ENCODE measurements at places on chromosomes 2 and 18.

- no peak for DNase-seq
These were observed 31.1 kb downstream of the SPAG16 start for GRCh38 chr2:213315168-213315876.

DNA sequence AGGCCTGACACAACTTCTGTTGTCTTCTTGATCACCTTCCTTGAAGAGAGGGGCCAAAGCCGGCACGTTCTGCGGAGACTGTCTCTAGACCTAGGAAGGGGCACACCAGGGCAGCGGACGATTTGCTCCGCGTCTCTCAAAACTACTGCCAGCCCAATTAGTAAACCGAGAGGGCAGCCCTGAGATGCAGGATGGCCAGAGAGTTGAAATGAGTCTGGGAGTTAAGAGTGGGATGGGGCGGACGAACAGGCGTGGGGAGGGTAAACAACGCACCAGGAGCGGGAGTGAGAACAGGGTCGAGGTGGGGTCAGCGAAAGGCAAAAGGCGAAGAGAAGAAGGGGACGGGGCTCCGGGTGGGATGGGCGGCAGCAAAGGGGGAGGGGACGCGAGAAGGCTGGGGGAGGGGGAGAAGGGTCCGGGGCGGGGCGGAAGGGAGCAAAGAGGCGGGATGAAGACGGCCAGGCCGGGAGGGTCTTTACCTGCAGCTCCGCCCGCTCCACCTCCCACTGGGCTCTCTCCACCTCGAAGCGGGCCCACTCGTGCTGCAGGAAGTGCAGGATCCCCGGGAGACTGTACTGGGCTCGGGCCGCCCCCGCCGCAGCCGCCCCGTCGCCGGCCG lies 476 bp downstream of the STRN start:
- DNase-seq, result no peak

DNA sequence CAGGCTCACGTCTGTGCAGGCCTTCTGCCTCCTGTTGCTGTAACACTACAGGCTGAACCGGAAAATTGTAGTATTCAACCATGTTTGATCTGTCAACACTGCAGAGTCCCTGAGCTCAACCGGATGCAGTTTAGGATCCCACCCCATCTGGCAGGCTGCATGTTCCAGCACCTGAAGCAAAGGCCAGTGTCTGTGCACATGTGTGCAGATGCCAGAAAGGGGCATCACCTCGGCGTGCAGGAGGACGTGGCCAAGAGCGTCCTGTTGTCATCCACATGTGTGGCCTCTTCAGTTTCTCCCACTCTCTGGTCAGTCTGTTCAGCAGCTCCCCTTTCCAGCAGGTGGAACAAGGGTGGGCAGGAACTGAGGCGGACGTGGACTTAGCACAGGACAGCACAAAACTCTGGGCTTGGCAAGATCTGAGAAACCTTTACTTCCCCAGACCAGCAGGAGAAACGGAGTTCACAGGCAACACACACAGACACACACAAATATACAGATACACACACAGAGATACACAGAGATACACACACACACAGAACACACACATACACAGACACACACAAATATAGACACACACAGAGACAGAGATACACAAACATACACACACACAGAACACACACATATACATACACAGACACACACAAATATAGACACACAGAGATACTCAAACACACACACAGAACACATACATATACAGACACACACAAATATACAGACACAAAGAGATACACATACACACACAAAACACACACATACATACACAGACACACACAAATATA lies 111.3 kb downstream of the NDUFA10 start:
- DNase-seq, result no peak

- DNase-seq, result no peak
These were observed 869.2 kb downstream of the BCL11A start for GRCh38 chr2:59684116-59684770.

DNA sequence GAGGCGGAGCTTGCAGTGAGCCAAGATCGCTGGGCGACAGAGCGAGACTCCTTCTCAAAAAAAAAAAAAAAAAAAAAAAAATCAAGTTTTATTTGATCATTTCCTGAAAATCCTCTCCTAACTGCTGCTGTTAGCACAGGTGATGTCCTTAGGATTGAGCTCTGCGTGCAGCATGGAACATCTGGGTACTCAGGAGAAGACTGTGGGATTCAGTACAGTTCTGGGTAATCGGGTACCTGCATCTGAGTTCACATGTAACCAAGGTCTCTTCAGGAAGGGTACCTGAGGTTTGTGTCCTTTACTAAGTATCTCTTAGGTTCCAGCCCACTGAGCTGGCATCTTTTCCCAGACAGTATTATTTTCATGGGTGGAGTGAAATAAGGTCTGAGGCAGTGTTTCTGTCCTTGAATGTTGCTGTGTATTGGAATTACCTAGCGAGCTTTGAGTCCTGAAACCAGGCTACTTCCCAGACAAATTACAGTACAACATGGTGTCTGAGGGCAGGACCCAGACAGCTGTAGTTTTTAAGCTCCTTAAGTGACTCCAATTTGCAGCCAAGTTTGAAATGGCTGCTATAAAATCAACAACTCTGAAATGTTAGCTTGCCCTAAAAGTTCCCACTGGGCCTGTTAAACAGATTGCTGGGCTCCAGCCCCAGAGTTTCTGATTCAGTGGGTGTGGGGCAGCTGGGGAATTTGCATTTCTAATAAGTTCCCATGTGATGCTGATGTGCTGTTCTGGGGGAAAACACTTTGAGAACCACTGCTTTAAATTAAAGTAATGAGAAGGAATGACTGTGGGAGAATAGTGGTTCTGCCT lies 120.5 kb downstream of the PMAIP1 start:
- DNase-seq, result no peak

GRCh38 chr2:194203898-194204297 lies 1453.1 kb upstream of the SLC39A10 start:
- peak; percentile 1 for DNase-seq

DNA sequence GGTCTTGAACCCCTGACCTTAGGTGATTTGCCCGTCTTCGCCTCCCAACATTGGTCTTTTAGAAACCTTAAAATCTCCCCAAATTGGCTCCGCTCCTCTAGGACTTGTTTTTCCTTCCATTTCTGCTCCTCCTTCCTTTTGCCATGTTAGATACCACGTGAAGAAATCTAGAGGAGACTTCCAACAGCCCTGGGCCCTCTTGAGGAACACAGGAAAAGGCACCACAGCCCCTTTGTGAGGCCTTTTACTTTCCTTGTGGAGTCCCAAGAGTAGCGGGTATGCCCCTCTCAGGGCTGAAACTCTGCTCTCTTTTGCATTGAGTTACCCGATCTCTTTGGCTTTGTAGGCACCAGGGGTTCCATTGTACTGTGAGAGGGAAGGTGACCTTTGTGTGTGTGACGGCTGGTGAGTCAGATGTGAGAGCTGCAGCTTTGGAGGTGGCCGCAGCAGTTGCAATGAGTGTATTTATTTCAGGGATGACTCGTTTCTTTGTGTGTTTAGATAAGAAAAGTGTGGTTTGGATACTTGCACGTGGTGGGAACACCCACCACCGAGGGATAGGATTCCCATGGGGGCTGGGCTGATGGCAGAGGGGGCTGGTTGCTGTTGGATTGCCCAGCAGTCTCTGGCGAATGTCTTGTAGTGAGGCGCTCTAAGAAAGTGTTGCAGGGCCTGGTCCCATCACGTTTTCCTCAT lies 218.4 kb upstream of the HS6ST1 start:
- DNase-seq, result peak; percentile 39

DNA sequence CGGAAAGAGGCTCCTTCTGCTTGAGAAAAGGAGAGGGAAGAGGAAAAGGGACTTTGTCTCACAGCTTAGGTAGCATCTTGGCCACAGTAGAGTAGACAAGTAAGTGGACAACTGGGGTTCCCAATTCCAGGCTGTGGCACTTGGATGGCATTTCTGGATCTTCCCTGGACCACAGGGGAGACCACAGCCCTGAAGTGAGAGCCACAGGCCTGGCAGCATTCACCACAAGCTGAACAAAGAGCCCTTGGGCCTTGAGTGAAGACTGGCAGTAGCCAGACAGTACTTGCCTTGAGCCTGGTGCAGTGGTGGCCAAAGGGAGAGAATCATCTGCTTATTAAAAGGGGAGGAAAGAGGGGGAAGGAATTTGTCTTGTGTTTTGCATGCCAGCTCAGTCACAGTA lies 226.1 kb upstream of the KLHL14 start:
- DNase-seq, result no peak

- no peak for DNase-seq
These were observed 344.7 kb downstream of the MYCN start for GRCh38 chr2:16284941-16285625.

DNA sequence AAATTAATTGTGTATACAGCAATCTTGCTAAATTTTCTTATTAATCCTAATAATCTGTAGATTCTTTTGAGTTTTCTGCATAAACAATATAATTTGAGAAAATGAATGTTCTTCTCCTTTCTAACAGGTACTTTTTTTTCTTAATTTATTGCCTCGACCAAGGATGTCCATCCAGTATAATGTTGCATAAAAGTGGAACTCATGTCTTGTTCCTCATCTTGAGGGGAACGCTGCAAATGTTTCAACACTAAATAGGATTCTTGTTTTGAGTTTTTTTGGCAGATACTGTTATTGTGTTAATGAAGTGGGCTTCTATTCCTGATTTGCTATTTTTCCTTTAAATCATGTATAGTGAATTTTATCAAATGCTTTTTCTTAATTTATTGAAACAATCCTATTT lies 244.4 kb upstream of the REV1 start:
- DNase-seq, result no peak

DNA sequence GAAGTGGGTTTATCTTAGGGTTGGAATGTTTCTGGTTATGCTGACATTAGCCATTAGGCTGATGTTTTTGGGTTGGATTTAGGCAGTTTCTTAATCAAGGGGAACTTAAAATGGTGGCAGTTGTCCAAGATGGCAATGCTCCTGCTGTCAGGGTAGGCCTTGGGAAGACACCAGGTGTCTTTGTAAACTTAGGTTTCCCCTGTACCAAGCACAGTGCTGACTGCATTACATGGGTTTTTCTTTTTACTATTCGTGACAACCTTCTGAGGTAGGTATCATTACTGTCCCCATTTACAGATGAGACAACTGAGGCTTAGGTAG lies 528 bp upstream of the ATG16L1 start:
- DNase-seq, result no peak

GRCh38 chr2:169397697-169398096 lies 35.4 kb upstream of the LRP2 start:
- no peak for DNase-seq

- no peak for DNase-seq
These were observed 288.4 kb downstream of the SOX11 start for GRCh38 chr2:5980450-5981190.

DNA sequence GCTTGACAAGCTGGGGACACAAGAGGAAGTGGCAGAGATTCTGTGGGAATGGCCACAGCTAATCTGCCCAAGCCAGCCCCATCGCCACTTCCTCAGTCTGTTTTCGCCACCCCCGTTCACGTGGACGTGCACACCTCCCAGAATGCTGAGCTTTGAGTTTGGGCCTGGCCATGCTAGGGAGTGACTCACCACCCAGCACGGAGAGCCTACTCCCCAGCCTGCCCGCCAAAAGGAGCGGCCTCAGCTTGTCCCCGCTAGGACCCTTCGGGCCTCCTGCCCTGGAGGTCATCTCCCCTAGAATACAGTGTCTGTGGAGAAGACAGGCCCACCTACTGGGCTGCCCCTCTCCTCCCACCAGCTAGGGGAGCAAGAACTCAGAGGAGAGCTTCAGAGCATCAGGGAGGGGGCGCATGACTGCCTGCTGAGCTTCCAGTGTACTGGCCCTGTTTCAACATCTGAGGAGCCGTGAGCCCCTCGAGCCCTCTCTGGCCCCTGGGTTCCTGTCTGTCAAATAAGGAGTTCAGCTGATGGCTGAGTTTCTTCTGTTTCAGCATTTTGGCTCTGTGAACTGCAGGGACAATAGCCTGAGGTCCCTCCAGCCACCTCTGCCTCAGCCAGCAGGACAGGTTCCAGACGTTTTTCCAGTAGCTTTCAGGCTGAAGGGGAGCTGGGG lies 5.1 kb downstream of the SLC35F6 start:
- no peak for DNase-seq

DNA sequence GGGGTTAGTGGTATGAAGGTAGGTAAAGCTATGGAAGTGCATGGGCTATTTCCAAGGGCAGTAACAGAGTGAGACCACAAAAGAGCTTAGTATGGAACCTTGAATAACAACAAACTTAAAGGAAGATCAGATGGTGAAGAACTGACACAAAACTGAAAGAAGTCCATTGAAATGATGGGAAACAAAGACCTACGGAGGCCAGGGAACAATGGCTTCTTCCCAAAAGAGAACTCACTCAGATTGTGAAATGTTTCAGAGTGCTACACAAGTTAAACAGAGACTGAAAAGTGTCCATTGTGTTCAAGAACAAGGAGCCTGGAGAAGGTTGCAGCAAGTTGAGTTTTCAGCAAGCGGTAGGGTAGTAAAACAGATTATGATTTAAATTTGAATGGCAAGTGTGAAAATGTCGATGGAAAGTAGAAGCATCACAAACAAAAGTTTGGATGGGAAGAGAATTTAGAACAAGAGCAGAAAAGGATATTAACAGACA lies 700.0 kb upstream of the NXPH2 start:
- no peak for DNase-seq

DNA sequence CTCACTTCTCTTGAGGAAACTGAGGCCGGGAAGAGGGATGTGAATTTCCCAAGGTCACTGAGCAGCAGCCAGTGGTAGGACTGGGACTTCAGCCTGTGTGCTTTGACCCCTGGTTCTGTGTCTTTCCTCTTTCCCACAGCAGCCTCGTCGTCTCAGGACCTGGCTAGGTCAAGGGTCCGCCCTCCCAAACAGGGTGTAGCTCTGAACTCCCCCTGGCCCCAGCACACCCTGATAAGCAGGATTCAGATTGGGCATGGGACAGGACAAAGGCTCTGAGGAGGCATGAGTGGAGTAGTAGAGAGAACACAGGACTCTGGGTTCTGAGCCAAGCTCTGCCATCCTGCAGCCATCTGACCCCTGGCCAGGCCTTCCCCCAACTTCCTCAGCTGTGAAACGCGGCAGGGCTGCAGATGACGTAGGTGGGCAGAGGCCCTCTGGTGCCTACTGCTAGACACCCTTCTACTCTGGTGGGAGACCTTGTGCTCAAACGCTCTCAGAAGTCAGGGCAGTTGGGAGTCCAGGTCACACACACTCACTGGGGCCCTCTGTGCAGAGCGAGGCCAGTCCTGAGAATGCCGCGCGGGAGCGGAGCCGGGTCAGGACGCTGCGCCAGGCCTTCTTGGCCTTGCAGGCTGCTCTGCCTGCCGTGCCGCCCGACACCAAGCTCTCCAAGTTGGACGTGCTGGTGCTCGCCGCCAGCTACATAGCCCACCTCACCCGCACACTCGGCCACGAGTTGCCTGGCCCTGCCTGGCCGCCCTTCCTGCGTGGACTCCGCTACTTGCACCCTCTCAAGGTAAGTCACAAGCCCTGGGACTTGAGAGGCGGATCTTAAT lies 984 bp downstream of the TCF23 start:
- no peak for DNase-seq

GRCh38 chr2:143816916-143817315 lies 687.7 kb downstream of the ARHGAP15 start:
- DNase-seq, result no peak

DNA sequence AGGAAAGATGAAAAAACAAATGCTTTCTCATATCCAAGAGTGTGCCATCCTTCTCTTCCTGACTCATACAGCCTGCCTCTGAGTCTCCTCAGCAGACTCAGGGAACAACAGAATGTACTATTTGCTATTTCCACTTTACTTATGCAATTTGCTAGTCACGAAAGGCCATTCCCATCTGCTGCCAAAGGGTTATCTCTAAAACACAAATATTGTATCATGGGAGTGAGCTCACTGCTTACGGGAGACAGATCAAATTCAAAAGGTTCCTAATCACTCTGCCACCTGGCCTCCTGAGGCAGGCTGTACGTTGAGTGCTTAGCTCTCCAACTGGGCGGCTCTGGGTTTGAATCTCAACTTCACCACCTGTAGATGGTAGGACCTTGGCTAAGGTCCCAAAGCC lies 92.0 kb downstream of the GAREM1 start:
- no peak for DNase-seq
